Ovary (tissue), 10 donors: ENCODE measurements at places on chromosomes 6 and 20. TPM values are rescaled to one million over a fixed set of nuclear protein-coding genes. Genes with fewer than 3 reads are reported as not detected.

DNA sequence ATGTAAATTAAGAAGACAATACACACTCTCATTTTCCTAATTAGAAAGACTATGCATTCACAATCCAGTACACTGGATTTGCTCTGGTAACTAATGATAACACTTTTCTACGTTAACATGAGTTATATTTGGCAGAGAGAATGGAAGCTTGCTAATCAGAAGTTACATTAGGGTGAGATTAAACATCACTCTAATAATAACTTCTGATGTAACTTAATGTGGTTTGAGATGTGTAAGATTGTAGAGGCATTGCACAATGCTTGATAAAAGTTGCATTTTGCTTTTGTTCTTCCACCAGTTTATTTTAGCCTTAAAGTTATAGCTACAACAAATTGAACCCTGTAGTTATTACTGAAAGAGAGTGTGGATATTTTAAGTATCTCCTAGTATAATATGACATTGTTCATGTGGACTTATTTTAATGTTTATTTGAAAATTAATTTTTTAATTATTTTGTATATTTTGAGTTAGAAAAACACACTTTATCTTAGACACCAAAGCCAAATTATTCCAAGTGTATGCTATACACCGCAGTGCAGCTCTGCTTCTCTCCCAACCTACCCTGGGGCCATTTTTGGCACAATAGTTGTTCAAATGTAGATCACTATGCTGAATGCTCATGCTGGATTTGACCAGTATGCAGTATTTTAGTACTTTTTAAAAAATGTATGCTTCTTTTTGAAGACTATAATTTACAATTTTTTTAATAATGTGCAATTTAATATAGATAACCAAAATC lies 143.2 kb downstream of the SLC16A10 start:
- H3K36me3 ChIP-seq, result no peaks in the 10 kb centered on the region
- H3K4me1 ChIP-seq, result no peaks in the 10 kb centered on the region
- H3K4me3 ChIP-seq, result no peak overlapping the region
- no peak overlapping the region for H3K27ac ChIP-seq

- no peak overlapping the region for H3K4me3 ChIP-seq
- no peaks in the 10 kb centered on the region for H3K36me3 ChIP-seq
- H3K27me3 ChIP-seq, result no peaks in the 10 kb centered on the region
- no peak overlapping the region for H3K27ac ChIP-seq
- no peaks in the 10 kb centered on the region for H3K4me1 ChIP-seq
- DNase-seq, result no peak
Observed at GRCh38 chr20:25686081-25687067, 10.3 kb downstream of the ZNF337 start.

DNA sequence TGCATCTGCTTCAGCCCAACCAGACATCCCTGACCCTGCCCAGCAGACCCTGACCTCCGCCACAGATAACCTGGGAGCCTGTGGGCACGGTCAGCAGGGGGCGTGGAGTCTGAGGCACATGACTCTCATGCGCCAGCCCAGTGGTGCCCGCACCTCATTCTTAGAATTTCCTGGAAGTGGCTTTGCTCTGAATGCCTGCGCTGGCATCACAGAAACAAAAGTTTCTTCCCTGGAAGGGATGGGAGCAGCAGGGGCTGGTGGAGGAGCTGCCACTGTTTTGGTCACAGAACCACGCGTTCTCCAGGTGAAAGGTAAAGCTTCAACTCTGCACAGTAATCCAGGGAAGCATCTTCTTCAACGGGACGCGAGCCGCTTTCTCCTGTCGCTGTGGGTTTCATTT lies 67.9 kb upstream of the DUSP22 start:
- H3K36me3 ChIP-seq, result no peaks in the 10 kb centered on the region
- H3K4me1 ChIP-seq, result no peaks in the 10 kb centered on the region
- no peaks in the 10 kb centered on the region for H3K27me3 ChIP-seq

- H3K27ac ChIP-seq, result no peak within 1 kb of the TSS
- H3K36me3 ChIP-seq, result no peaks in the 10 kb centered on the region
- no peaks in the 10 kb centered on the region for H3K27me3 ChIP-seq
- no peak for DNase-seq
- no peak within 1 kb of the TSS for H3K4me3 ChIP-seq
Observed at GRCh38 chr6:45327956-45328522, at the start of gene RUNX2. Gene RUNX2, plus strand, starts transcription at chr6:45328330. Its CDS starts 397 bp downstream, at chr6:45328727.

GRCh38 chr6:53794137-53794719 lies 577 bp upstream of the LRRC1 start:
- peak overlapping the region; percentile 92 for H3K4me3 ChIP-seq
- no peaks in the 10 kb centered on the region for H3K27me3 ChIP-seq
- peaks cover 6% of the 10 kb centered on the region for H3K4me1 ChIP-seq
- H3K27ac ChIP-seq, result peak overlapping the region; percentile 55

- no peaks in the 10 kb centered on the region for H3K27me3 ChIP-seq
- no peak for DNase-seq
- H3K36me3 ChIP-seq, result no peaks in the 10 kb centered on the region
- no peaks in the 10 kb centered on the region for H3K4me1 ChIP-seq
Observed at GRCh38 chr6:63926258-63926780, 290.7 kb downstream of the PHF3 start.

NT5E gene
- 47.4 TPM for total RNA-seq

VEGFA gene
- total RNA-seq, result 19.2 TPM
